ENCODE measurements at places on chromosomes 11 and 22.

DNA sequence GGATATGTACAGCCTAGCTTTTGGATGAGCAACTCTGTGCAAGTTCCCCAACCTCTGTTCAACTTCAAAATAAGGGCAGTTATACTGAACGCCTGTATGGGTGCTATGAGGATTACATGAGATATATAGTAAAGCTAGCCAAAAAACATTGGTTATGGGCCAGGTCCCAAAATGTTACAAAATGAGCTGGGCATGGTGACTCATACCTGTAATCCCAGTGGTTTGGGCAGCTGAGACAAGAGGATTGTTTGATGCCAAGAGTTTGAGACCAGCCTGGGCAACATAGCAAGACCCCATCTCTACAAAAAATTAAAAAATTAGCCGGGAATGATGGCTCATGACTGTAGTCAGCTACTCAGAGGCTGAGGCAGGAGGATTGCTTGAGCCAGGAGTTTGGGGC is 118.4 kb downstream of the TEAD1 start:
- no peak for DNase-seq

DNA sequence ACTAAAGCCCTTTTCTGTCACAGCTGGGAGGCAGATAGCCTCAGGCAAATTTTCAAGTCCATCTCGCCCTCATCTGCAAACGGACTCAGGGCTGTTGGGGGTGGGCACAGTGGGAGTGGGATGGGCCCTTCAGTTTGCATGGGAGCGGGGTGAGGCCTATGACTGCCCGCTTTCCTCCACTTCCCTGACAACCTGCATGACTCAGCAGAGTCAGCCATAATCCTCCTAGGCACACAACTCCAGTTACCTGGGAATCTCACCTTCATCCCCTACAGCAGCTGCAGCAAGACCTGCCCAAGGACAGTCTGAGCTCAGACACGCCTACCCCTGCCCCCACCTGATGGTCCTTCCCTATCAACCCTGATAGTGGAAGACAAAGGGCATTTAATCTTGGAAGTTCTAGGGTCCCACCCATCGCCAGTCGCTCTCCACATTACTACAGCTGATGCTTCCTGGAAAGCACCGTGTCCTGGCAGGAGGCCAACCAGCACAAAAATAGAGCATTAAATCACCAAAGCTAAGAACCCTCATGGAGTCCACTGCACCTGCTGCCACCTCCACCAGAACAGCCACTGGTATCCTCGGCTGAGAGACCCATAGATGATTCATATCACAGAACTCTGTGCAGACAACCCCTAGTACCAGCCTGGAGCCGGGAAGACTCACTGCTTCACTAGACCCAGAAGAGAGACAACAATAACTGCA is 319.3 kb downstream of the DCDC1 start:
- no peak for DNase-seq

DNA sequence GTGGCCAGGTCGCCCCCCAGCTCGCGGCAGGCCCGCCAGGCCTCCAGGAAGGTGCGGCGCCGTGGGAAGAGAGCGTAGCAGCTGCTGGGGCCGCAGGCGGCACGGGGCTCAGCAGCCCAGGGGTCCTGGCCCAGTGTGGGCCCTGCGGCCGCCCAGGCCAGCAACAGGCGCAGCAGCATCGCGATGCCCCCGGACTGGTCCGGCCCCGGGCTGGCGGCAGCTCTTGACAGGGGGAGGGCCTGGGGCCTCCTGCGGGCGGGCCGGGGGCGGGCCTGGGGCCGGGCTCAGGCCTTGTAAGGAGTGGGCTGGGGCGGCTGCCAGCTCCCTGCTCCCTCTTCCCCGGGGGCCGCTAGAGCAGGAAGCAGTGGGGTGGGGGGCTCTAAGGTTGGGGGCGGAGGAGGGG is at the start of gene CD248:
Gene CD248, minus strand, starts transcription at position 196 of the 403 bp plus-strand sequence. Its CDS starts 17 bp downstream, at position 179.
- no peak for DNase-seq

GRCh38 chr22:48566741-48567140 is 1260.9 kb downstream of the BRD1 start:
- DNase-seq: no peak

- DNase-seq: no peak
These were observed 4.2 kb downstream of the FCHSD2 start for GRCh38 chr11:73137944-73138274.

GRCh38 chr11:33507356-33507755 is 193.3 kb downstream of the C11orf91 start:
- DNase-seq: no peak

DNA sequence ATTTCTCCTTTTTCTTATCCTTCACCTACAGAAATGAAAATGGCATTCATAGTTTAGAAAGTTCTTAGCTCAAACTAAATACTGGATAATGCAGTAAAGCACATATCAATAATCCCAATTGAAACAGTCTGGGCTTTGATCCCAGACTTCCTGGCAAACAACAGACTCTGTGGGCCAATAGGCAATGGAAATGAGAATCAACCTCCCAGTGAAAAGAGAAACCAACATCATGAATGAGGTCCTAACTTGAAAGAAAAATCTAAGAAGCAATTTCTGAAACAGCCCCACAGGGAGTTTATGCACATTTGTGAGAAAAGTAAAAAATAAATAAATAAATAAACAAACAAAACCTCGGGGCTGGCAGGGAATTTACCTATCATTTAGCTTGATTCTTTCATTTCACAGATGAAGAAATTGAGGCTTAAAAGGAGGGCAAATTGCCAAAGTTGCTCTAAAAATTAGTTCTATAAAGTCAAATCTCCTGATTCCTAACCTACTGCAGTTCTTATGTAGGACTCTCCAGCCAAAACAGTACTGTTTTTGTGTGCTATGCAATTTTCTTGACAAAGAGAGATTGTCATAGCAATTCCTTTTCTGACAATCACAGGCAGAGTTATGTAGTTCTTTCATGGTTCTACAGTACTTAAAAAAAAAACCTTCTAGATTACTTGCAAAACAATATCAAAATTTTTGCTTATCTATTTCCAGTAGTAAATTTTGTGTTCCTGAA is 265.8 kb downstream of the GRM5 start:
- DNase-seq: no peak

- no peak for DNase-seq
These were observed 4.3 kb upstream of the MTNR1B start for GRCh38 chr11:92965196-92965595.

GRCh38 chr11:6627762-6628241 is 8.6 kb upstream of the TPP1 start:
- no peak for DNase-seq

Measured in breast epithelium (tissue), 4 donors.